K562 (cell line): ENCODE measurements at places on chromosomes 2 and 18.

DNA sequence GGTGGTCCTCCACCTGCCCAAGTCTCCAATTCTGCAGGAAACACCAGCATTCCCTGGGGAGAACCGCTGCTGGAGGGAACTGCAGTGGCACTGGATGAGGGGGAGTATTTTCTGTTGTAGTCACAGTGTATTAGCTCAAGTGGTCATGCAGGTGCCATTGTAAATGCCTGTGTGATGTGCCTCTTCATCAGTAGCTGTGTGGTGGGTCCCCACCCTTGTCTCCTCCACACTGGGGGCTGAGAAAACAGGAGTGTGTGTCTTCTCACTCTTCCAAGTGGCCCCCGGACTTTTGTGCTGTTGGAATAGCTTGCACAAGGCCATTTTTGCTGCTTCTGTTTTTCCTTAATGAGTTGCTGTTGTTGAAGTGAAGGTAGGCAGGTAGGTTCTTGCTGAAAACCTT is 8.7 kb downstream of the NCK2 start:
- no peak for DNase-seq

DNA sequence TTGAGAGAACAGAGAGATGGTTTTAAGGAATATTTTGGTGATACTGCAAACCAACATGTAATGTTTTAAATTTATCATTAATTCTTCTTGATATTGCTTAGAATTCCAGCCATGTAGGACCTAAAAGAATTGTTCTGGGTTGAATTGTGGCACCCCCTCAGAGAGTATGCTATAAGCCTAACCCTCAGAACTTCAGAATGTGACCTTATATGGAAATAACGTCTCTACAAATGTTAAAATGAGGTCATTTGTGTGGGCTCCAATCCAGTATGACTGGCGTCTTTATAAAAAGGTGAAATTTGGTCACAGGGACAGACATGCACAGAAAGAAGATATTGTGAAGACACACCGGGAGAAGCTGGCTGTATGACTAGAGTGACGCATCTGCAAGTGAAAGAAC is 193.6 kb downstream of the NRXN1 start:
- no peak for DNase-seq

DNA sequence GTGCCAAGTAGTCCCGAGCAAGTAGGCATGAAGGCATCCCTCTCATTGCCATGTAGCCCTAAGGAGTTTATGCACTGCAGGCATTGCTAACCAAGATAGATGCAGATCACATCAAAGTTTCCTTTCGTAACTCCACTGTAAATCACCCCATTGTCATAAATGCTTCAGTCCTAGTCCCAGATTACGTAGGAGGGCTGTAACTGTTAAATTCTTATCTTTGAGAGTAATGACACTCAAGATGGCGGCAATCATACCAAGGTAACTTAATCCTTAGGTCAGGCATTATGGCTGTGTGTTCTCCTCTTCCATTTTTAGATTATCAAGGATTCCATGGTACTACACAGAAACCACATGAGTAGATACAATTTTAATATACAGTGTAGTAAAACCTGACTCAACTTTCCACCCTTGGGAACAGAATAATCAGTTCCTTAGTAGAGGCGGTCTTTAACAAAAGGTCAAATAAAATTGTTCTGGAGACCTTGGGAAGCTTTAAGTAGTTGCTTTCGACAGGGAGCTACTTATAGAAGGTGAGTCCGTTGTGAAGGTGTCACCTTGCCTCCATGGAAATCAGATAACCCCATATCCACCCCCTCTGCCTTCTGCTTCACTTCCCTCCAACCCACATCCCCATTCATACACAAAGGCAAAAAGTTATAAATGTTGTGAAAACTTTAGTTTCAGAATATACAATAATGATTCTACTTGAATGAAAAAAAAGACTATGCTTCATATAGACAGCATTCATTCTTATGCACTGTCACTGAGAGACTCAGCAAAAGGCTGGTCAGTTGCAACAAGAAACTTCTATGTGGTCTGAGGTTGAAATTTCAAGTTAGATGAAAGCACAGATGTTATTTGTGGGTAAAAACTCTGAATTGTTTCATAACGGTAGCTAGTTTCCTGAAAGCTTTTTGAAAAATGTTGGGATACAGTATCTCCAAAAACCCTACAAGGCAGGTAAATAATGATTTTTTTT is 64.8 kb upstream of the GALNT5 start:
- no peak for DNase-seq

GRCh38 chr2:213150315-213151097 is 906 bp downstream of the IKZF2 start:
- peak; percentile 0 for DNase-seq

DNA sequence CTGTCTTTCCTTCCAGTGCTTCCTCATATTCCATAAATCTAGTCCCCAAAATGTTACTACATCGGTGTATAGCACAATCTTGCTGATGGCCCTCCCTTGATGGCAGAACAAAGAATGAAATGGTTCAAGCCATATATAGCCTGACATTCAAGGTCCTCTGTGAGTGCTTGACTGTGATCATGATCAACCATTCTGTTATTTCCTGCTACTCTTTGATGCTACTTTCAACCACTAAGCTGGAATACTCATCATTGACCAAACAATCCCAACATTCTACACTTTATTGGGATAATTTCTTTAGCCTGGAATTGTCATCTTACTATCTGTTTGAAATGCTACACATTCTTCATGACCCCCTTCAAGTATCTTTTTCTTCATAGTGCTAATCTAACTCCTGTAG is 633.9 kb downstream of the PLCL1 start:
- no peak for DNase-seq

DNA sequence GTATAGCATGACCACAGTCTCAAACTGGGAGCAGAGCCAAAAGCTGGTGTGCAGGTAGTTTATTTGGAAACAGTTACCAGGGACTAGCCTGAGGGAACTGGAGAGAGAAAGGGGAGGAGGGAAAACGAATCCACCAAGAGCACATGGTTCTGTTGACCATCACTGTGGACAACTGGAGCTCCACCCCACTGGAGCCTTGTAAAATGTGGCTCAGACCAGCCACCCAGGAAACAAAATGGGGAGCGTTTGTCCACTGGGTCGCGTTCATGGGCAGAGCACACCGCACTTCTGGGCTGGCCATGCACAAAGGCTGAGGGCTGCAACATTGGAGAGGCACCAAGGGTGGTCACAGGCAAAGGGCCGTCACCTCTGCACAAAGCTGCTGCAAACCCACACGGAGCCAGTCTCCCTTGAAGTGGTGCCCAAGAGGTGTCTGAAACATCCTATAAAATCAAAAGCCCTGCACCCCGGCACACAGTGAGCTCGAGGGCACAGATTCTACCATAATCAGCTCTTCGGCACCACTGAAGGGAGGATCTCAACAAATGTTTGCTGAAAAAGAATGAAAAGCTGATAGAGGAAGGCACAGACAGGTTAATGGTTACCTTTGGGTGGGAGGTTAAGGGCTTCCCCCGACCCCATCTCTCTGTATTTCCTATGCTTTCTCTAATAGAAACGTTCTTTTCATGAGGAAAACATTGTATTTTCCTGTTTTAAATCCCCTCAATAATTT is 192.9 kb downstream of the INHBB start:
- no peak for DNase-seq

DNA sequence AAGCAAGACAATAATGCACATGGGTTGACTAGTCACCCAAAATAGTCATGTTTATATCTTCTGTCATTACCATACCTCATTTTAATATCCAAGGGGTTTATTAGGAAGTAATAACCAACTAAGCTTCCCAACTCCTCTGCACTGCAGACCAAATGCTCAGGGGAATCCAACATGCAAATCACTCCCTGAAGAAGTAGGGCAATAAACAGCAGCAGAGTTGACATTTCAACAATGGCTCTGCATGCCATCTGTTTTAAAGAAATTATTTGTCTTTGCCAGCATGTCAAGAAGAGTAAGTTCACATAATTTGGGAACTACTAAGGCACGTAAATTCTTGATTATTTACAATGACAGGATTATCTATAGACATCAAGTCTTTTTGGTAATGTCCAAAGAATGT is 84.4 kb upstream of the LYPD1 start:
- DNase-seq: no peak

- no peak for DNase-seq
Observed at GRCh38 chr2:213016984-213017351, 134.4 kb downstream of the IKZF2 start.

GRCh38 chr2:48771241-48772014 is 15.9 kb upstream of the LHCGR start:
- no peak for DNase-seq

GRCh38 chr18:55054021-55054990 is 95.0 kb upstream of the CCDC68 start:
- no peak for DNase-seq

DNA sequence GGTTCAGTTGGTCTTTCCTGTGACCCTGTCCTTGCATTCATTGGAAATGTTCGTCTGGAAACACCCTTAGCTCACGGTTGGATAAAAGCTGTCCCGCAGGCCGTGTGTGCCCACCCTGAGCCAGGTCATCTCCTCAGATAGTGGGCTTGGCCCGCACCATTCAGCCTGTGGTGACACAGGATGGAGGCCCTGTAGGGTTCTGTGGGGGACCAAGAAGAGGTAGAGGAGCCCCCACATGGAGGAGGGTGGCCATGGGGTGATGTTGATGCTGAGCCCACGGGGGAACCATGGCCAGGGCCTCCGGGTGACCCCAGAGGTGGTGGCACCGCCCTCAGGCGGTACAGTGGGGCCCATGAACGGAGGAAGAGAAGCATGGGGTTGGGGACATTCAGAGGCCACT is 62.7 kb downstream of the ASAP2 start:
- no peak for DNase-seq

GRCh38 chr2:16663121-16663905 is 2.3 kb downstream of the CYRIA start:
- no peak for DNase-seq

DNA sequence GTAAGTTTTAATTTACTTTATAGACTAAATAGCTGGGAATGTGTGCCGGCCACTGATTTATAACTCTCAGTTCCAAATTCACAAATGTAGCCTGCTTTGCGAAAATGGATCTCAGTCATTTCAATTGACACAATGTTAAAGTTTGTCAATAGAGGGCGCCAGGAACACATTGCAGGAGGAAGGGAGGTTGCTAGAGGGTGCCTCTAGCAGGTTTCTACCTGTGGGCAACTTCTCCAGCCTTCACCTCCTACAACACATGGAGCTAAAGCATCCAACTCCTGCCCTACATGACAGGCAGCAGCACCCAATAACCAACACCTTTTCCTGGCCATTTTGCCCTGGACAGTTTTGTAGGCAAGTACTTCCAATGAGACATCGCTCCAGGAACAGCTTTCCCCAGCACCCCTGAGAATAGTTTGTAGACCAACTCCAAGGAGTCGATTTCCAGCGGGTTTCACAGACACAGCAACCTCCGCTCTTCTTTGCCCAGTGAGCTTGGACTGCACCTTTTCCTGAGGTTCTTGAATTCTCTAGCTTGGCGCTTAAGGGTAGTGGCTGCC is 784.8 kb upstream of the CDH2 start:
- DNase-seq: no peak

GRCh38 chr2:120910956-120911951 is 175.6 kb downstream of the GLI2 start:
- no peak for DNase-seq

GRCh38 chr2:241559323-241560161 is 997 bp downstream of the BOK start:
- peak; percentile 52 for DNase-seq

- DNase-seq: no peak
Observed at GRCh38 chr18:32040936-32041335, 22.3 kb downstream of the RNF125 start.

DNA sequence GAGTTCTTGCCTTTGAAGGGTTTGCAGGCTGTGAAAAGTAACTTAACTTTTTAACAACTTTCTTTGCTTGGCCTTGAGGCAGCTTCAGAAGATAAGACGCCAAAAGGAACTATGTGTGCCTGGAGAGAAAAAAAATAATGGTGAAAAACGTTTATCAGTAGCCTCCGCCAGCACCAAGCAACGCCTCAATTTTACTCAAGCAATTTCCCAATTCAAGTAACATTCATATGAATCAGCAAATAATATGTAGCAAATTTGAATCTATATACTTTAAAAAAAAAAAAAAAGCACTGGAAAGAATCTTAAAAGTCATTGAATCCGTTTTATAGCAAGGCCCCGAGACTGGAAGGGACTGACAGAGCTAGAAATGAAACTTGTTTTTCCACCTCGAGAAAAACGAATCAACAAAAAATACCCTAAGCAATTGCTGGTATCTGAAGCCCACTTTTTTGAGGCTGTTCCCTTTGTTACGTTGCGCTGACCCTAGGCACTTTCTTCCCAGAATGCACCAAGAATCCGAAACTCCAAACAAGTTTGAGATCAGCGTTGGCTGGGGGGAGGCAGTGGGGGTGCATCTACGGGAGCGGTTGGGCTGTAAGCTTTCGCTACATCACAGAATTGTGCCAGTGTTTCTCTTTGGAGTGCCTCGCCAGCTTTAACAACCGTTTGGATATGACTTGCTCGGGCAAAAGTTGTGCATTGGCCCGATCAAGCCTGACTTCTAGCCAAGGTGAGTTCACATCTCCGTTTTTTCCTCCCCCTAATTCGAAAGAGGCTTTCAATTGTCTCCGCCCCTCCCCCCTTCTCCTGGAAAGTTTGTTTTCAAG is 2.7 kb upstream of the TGIF1 start:
- peak; percentile 82 for DNase-seq

GRCh38 chr2:24024996-24025663 is 15.2 kb downstream of the MFSD2B start:
- no peak for DNase-seq

DNA sequence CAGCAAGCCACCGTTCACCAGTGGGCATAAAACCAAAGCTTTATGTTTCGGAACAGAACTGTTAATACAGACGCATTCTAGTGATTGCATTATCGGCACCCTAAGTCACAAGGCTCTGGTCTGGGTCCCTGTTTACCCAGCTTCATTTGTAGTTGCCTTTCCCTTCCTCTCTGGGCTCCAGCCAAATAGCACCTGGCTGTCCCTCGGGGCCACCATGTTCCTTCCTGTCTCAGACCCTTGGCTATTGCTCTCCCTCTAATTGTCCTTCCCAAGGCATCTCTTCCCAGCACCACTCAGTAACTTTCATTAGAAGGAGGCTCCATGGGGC is 75.3 kb downstream of the SDC1 start:
- DNase-seq: no peak

DNA sequence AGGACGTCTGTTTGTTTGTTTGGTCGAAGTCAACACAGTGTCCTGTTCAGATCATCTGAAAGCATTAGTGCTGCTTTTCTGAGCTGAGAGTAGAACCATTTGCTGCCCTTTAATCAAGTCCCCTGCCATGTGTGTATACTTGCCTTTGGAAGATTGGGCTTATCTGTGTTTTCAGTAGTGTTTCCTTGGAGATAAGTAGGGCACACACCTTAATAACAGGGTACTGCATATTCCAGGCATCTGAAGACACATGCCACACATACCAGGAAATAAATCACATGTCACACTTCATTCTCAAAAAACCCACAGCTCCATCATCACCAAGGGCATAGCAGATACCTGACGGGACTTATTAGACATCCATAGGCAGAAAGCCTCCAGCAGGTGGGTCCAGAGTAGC is 157.4 kb downstream of the SOX11 start:
- no peak for DNase-seq

- peak; percentile 37 for DNase-seq
Observed at GRCh38 chr2:108570416-108570815, 36.1 kb downstream of the LIMS1 start.

GRCh38 chr2:158973116-158973956 is 4.9 kb downstream of the TANC1 start:
- no peak for DNase-seq

- DNase-seq: no peak
Observed at GRCh38 chr2:6010163-6010562, 318.0 kb downstream of the SOX11 start.

- DNase-seq: peak; percentile 37
Observed at GRCh38 chr2:72694715-72695496, 130.9 kb downstream of the EXOC6B start.
